ENCODE measurements at places on chromosomes 13 and 19.

DNA sequence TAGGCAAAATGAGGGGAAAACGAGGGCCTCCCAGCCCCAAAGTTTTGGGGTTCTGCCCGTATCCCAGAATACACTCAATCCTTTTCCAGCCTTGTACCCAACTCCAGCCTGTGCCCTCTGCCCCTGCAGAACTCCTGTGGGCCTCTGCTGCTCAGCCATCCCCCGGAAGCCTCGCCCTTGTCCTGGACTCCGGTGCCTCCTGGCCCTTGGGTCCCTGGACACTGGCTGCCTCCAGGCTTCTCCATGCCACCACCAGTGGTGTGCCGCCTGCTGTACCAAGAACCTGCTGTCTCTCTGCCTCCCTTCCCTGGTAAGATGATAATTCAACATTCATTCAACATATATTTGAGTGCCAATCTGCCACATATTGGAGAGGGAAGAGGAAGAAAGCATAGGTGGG is 3.8 kb downstream of the DMRTC2 start:
- no peaks in the 10 kb centered on the region for H3K36me3 ChIP-seq
- no peak overlapping the region for H3K4me3 ChIP-seq
- no peak for DNase-seq
- no peaks in the 10 kb centered on the region for H3K4me1 ChIP-seq

GRCh38 chr13:64428196-64428595 is 2801.9 kb downstream of the PCDH9 start:
- H3K4me1 ChIP-seq, result no peaks in the 10 kb centered on the region
- no peak overlapping the region for H3K27ac ChIP-seq
- H3K27me3 ChIP-seq, result no peaks in the 10 kb centered on the region
- no peak for DNase-seq
- H3K36me3 ChIP-seq, result no peaks in the 10 kb centered on the region

GRCh38 chr13:32647926-32648325 is 61.7 kb downstream of the PDS5B start:
- H3K27ac ChIP-seq, result no peak overlapping the region
- H3K36me3 ChIP-seq, result no peaks in the 10 kb centered on the region
- H3K27me3 ChIP-seq, result no peaks in the 10 kb centered on the region
- H3K4me1 ChIP-seq, result no peaks in the 10 kb centered on the region

DNA sequence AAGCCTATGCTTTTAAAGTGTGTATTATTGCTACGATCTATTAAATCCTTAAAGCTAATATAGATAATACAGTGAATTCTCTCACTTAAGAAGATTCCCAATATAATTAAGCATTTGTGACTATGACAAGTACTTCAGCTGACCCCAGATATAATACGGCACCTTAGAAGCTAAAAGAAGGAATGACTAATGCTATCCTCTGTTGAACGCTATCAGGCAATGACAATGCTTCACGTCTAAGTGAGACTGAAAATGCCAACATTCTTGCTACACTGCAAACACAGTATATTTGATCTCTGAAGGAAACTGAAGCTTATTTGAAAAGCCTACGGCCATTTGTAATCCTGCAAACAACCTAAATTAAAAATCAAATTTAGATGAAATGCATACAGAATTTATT is 19.7 kb downstream of the VWA8 start:
- DNase-seq, result no peak
- H3K4me1 ChIP-seq, result no peaks in the 10 kb centered on the region
- H3K27me3 ChIP-seq, result no peaks in the 10 kb centered on the region
- no peaks in the 10 kb centered on the region for H3K36me3 ChIP-seq

DNA sequence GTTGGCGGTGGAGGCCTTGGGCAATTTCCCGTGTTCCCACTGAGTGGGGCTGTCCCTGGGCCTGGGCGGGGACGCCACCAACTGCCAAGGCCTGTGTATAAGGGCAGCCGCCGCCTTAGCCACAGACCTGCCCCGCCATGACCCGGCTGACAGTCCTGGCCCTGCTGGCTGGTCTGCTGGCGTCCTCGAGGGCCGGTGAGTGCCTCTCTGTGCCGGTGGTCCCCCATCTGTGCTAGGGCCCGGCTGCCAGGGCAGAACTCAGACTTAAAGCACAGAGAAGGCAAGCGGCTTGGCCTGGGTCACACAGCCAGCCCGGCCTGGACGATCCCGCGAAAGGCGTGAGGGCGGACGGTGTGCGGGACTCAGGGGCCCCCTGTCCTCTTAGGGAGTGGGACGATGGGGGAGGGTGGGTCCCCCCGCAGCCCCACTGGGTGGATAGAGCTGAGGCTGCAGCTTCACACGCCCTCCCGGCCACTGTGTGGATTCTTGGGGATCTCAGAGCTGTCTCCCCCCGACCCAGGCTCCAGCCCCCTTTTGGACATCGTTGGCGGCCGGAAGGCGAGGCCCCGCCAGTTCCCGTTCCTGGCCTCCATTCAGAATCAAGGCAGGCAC is at the start of gene AZU1:
TSS of gene AZU1 (plus strand) at position 128 of the 612 bp plus-strand sequence. CDS start at position 138, 10 bp downstream.
- no peak within 1 kb of the TSS for H3K4me3 ChIP-seq
- DNase-seq, result no peak
- H3K27ac ChIP-seq, result no peak within 1 kb of the TSS
- peaks cover 6% of the 10 kb centered on the region for H3K27me3 ChIP-seq
- H3K4me1 ChIP-seq, result no peaks in the 10 kb centered on the region
- H3K36me3 ChIP-seq, result no peaks in the 10 kb centered on the region

GRCh38 chr19:18322318-18322758 is 538 bp downstream of the LSM4 start:
- no peak for DNase-seq
- peaks cover 60% of the 10 kb centered on the region for H3K4me1 ChIP-seq
- H3K27ac ChIP-seq, result peak overlapping the region; percentile 91
- no peaks in the 10 kb centered on the region for H3K27me3 ChIP-seq
